NK-92 treated with Interleukin-12 subunit alpha and Interleukin-12 subunit beta, amount 100 ng/mL, for 24 hours (cell line): ENCODE measurements at places on chromosomes 3 and 15.

- DNase-seq, result no peak
Observed at GRCh38 chr3:72520690-72521308, 327.4 kb downstream of the SHQ1 start.

DNA sequence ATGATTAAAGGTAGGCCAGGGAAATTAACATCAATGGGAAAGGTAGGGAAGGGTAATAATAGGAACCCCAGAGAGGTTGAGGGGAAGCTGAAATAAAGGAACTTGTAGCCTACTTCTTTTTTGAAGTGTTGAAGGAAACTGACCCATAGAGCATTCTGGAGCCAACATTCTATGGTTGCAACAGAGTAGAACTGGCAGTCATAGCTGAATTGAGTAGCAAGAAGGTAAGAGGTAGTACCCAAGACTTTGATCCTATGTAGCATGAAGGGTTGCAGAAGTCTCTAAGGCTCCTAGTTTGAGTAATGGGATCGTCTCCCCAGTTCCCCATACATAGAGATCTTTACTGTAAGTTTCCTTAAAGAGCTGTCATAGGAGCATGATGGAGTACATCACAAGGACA lies 7.4 kb upstream of the ZNF774 start:
- no peak for DNase-seq

DNA sequence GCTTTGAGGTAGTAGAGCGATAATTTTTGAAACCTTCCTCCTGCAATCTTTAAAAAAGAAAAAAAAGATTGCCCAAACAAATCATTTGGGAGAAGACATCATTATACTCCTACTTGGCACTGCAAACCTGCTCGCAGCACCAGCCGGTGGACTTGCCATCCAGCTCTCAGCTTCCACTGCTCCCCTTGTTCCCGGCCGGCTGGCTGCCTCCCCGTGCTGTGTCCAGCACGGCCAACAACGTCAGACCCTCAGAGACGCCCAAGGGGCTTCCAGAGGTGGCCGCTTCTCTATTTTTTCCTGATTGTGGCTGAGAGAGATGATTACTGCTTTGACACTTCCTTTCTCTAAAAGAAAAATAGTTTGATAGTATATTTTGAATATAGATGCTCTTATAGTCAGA lies 3.0 kb upstream of the BFSP2 start:
- no peak for DNase-seq

- no peak for DNase-seq
Observed at GRCh38 chr15:96428742-96429141, 98.2 kb downstream of the NR2F2 start.

DNA sequence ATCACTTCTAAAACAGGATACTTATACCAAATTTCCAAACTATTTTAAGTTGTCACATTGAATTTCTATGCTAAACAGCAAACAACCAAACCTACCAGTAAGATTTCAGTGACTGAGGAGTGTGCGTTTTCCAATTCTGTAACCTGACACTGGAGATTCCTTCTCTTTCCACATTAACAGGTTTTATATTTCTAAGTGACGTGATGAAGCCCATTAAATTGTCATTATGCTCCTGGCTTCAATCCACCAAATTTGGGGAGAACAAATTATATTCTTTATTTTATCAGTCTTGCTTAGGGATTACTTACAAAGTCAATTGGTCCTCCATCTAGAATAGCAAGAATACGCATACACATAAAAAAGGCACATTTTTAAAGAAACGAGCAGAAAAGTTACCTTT lies 764.8 kb upstream of the NR2F2 start:
- no peak for DNase-seq

DNA sequence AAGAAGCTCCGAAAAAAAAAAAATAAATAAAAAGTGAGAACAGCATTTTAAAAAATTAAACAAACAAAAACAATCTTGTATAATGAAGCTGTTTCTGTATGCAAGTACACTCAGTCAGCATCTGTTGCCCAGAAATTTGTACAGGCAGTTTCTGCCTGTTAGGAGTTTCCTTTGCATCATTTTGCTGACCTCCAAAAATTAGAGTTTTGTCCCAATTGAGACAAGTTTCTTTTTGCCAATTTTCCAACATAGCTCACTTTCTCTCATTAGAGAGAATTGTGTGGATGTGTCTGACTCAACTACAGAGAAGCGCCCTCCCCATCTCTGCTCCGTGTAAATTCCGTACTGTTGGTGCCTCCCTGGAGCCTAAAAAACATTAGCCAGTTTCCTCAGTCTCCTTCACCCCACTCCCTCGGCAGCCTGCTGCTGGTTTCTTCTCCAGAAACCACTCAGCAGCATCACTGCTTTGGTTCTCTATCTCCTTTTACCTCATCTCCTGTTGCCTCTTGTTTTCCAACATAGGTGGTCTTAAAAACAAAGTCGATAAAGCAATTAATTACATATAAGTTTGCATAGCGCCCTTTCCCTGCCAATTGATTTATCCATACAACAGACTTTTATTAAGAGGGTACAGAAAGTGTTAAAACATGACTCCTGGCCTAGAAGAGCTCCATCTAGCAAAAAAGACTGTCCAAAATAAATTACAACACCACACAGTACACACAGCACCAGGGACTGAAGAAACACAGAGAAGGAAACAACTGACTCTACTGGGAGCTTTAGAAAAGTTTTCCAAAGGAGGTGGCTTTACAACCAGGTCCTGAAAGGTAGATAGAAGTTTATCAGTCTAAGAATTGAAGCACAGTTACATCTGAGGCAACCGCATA lies 286.7 kb downstream of the SHOX2 start:
- no peak for DNase-seq

- DNase-seq, result no peak
Observed at GRCh38 chr3:52494445-52494844, 693 bp upstream of the STAB1 start.
